ENCODE measurements at places on chromosomes 13 and 19.

GRCh38 chr19:32580353-32580900, 563 bp upstream of the PDCD5 start:
- DNase-seq = no peak

GRCh38 chr13:27644302-27644701, 22.6 kb downstream of the POLR1D start:
- no peak for DNase-seq

DNA sequence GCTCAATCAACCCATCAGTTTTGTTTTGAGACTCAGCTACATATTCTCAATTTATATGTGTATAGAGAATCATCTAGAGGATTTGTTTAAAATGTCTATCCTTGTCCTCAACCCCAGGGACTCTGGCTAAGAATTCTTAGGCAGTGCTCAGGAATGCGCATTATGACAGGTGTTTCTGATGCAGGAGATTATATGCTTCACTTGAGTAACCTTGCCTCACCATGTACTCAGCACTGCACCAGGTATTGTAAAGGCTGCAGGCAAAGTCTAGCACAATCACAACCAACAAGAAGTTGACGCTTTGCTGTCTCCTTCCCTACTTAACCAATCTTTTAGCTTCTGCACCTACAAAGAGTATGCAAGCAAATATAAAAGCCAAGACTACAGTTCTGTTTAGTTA, 79.6 kb downstream of the LACC1 start:
- no peak for DNase-seq

GRCh38 chr13:62931853-62932252, 1516.2 kb upstream of the PCDH20 start:
- no peak for DNase-seq

DNA sequence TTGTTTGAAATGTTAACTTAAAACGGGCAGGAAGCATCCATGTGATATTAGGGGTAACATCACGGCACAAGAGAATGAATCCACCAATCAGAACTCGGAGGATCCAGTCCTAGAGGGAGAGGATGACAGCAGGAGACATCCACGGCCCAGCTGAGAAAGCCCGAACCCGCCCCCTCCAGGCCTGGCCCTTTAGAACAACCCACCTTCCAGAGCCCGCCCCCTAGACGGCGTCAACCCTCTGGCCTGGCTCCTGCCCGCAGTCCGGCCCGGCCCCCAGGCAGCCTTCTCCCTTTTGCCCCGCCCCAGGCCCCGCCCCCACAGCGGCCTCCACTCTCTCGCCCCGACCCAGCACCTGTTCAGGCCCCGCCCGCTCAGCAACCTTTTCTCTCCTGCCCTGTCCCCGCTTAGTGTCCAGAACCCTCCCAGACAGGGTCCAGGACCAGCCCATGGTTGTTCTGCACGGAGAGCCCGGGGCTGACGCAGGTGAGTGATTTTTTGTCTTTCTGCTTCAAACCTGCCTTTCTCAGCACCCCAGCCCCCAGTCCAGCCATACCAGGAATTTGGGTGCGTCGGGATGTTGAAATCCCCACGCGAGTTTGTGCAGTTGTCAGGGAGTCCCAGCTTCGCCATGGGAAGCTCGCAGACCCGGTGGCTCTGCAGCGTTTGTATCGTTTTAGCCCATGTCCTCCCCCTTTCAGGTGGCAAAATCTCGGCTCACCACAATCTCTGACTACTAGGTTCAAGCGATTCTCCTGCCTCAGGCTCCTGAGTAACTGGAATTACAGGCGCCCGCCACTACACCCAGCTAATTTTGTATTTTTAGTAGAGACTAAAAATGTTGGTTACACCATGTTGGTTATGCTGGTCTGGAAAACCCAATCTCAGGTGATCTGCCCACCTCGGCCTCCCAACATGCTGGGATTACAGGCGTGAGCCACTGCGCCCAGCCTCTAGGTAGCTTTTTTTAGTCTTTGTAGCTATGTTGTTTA, 16.1 kb downstream of the ZNF816 start:
- no peak for DNase-seq

- DNase-seq = no peak
Observed at GRCh38 chr13:93624311-93624777, 397.7 kb downstream of the GPC6 start.

DNA sequence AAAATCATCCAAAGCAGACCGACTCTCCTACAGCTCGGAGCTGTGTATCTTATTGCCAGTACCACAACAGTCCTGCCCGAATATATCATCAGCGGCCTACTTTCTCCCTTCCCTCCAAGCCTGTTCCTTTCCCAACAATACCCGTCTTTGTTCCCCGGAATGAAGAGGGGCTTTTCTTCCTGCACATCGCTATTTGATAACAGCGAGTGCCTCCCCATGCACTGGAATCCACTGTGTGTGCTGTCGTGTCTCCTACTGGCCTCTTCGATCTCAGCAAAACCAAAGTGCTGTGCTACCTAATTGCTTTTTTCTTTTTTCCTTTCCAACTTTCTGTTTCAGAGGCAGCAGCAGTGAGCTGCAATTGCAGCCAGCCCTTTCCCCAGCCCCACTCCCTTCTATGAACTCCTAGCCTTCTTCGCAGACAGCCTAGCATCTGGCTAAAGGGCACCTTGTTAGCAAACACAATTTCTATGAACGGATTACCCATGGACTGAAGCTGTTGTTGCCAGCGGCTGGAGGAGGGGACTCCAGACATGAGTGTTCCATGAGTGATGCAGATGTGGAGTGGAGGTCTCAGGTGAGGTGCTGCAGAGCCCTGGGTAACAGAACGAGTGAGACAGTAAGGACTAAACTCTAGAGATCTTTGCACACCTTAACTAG, 43.4 kb downstream of the EFNB2 start:
- no peak for DNase-seq

GRCh38 chr13:75402787-75403186, 79.2 kb downstream of the TBC1D4 start:
- no peak for DNase-seq

DNA sequence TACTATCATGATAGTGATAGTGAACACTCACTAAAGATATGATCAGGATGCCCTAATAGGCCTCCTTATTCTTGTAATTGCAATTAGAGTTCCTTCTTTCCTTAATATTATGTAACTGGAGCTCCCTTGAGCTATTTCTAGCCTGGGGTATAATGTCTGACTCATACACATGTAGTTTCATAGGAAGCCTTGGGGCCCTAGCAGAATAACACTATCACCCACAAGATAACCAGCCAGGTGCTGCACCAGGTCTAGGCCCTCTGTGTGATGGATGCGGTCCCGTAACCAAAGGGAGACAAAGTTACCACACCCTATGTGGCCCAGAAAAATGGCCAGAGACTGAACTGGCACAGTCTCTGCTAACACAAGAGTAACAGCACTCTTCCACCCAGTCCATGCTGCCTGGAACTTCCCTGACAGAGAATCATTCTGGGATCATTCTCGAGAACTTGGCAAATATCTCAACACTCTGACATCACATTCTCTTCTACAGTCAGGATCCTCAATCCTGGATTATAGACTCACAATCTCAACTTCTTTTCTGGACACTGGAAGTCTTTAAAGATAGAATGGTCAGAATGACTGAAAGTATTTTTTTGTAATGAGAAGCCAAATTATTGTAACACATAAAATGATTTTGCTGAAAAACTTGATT, 32.6 kb upstream of the IGFL4 start:
- DNase-seq = no peak

DNA sequence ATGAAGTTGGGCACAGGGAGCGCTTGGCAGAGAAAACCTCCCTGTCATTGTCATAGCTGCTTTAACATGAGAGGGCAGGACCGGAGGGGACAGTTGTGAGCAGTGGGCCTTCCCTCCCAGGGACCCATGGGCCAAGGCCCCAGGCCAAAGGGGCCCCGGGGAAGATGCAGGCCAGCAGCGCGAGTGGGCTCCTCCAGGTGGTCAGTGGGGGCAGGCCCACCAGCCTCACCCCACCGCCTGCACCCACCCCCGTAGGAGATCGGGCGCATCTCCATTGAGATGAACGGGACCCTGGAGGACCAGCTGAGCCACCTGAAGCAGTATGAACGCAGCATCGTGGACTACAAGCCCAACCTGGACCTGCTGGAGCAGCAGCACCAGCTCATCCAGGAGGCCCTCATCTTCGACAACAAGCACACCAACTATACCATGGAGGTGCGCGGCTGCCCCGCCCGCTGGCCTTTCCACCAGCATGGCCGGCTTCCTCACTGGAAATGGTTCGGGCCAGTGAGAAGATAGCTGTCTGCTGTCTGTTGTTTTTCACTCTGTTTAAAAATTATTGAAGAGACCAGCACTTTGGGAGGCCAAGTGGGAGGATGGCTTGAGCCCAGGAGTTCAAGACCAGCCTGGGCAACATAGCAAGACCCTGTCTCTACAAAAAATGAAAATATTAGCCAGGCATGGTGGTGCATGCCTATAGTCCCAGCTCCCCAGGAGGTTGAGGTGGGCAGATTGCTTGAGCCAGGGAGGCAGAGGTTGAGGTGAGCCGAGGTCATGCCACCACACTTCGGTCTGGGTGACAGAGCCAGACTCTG, 18.6 kb downstream of the CAPN12 start:
- DNase-seq = no peak

- DNase-seq = no peak
Observed at GRCh38 chr13:72662548-72662947, 64.9 kb downstream of the MZT1 start.

DNA sequence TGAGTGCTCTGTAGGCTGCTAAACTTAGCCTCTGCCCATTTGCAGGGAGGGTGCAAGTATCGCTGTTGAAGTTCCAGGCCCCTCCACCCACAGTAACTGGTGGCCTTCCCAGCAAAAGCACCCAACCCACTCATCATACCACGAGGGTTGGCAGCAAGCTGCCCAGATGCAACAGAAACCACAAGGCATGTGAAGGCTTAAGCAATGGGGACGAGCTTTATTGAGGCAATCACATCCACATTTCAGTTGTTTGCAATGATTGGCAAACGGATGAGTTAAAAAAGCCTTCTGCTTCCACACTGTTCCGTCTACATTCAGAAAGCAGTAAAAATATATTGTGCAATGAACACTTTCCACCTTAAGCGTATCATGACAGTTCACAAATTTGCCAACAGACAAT, 10.3 kb downstream of the GJB6 start:
- DNase-seq = no peak

DNA sequence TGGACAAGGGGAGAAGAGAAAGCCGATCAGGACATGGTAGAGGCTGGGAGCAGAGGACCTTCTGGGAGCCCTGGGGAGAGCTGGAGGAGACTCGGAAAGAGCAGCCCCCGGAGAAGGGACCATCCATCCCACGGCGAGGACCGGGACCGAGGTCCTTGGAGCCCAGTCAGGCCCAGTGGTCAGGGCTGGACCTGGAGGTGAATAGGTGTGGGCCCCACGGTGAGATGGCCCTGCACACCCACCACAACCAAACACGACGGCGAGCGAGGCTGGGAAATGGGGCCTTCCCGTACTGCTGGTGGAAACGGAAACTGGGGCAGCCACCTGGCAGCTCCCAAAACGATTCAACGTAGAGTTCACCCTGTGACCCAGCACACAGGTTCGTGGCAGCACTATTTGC, 3.7 kb upstream of the NTN5 start:
- DNase-seq = no peak

GRCh38 chr13:28045861-28046260, 54.5 kb downstream of the FLT3 start:
- no peak for DNase-seq

DNA sequence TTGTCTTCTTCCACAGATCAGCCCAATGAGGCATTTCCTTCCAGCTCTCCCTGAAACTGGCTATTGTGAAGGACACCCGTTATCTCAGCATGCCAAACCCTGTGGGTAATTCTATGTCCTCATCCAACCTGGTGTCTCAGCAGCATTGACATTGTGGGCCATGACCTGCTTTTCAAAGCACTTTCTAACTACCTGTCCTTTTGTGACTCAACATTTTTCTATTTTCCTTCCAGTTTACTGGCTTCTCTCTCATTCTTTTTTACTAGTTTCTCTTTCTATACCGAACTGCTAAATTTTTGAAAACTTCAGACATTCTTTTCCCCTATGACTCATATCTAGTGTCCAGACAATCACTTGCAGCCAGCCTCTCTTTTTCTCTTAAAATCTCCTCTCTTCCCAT, 136.4 kb upstream of the HTR2A start:
- DNase-seq = no peak

- no peak for DNase-seq
Observed at GRCh38 chr13:107447591-107447990, 767.7 kb downstream of the LIG4 start.

GRCh38 chr13:30985637-30986205, 53.3 kb downstream of the TEX26 start:
- no peak for DNase-seq

GRCh38 chr13:25945596-25945995, 106.2 kb downstream of the SHISA2 start:
- DNase-seq = no peak

GRCh38 chr13:73141292-73141771, 82.5 kb downstream of the KLF5 start:
- no peak for DNase-seq

- DNase-seq = no peak
Observed at GRCh38 chr19:18278521-18279265, 2.7 kb downstream of the JUND start.

DNA sequence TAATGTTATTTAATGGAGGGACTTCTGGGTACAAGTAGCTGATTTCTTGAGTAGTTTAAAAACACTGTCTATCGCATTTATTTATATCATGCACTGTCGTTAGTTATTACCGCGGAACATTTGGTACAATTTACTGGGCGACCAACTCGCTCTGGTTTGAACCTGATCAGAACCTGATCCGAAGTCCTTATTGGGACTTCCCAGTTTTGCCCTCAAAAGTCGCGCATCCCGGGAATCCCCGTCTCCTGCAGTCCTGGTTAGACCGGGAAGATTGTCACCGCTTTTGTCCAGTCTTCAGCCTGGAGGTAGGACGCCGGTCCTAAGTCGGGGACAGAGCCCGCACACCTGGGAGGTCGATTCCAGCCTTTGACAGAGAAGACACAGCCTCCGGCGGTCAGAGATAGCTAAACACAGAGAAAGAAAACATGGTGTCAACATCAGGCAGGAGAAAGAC, 694 bp downstream of the CLN5 start:
- no peak for DNase-seq
